Fibroblast of villous mesenchyme (primary cell): ENCODE measurements at places on chromosomes 1 and 21. TPM values are rescaled to one million over a fixed set of nuclear protein-coding genes. Genes with fewer than 3 reads are reported as not detected.

APP gene
- total RNA-seq = 353 and 376 TPM in 2 replicates

MOV10 gene
- 56.7 and 63.5 TPM in 2 replicates for total RNA-seq

SMCP gene
- not detected in 2 replicates for total RNA-seq

EFNA1 gene
- not detected in 2 replicates for total RNA-seq

OR2G6 gene
- total RNA-seq = not detected in 2 replicates

EVA1B gene
- 191 and 305 TPM in 2 replicates for total RNA-seq

SERTAD4 gene
- total RNA-seq = 10.6 and 31.1 TPM in 2 replicates

SORT1 gene
- total RNA-seq = 38.4 and 41.9 TPM in 2 replicates

CDCP2 gene
- total RNA-seq = not detected in 2 replicates

DNA sequence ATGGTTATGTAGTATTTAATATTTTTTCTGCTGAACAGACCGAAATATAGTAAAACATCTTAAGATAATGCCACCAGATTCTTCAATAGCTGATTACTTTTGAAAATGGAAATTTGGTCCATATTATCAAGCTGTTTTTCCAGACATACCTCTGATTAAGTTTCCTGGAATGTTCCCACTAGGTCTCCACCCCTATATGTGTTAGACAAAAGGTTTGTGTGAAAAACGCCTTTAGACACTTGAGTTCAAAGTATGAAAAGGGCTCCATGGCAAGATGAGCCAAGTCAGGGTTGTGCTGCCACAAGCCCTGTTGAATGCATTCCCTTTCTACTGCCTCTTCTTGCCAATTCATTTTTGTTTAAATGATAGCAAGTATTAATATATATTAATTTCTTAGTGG, 52.7 kb downstream of the ZBTB17 start:
- DNase-seq = peak; percentile 47

GRCh38 chr1:34115233-34115632, 49.8 kb downstream of the CSMD2 start:
- no peak for DNase-seq

DNA sequence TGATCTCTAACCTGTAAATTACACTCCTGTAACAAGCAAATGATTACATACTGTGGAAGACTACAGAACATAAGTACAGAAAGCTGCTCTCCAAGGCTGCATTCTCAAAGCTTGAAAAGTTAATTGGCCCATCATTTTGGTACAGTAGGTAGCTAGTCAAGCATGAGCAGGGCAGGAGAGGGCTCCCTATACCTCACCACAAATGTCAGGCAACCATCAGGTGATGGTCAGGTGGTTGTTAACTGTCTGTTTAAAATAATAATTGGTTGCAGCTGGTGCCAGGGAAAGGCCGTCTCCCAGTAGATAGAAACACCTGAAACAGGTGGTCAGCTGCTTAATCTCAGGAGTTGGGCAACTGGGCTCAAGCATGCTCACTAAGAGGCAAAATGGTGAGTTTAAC, 13.1 kb upstream of the SLC1A7 start:
- no peak for DNase-seq

- no peak for DNase-seq
These were observed 174.8 kb downstream of the HS2ST1 start for GRCh38 chr1:87089070-87089736.

DNA sequence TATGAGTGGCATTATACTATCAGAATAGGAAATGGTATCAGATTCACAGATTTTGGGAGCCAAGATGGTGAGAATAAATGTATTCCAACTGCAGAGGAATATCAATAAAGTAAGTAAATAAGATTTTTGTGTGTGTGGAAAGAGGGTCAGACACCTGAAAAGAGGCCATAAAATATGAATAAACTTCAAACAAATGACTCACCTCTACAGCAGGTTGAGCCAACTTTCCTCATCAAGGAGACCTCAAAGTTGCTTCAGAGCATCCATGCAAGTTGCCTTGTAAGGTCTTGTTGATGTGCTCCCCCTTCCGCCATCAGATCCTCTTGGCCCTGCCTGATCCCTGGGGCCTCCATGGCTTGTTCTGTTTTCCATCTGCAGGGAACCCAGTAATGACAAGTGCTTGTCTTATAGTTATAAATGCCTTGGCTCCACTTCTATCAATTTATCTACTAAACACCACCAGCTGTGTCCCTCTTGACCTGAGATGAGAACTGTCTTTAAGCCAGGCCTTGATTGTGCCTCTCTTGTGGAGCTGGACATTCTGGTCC, 775.6 kb downstream of the LTN1 start:
- DNase-seq = no peak

GRCh38 chr21:36045993-36046392, 14.3 kb downstream of the SETD4 start:
- DNase-seq = no peak

- DNase-seq = no peak
These were observed at the start of gene EPHA8 for GRCh38 chr1:22562584-22563583. Gene EPHA8, plus strand, starts transcription at chr1:22563489. Its CDS starts 147 bp downstream, at chr1:22563636.

GRCh38 chr1:36326499-36326898, 3.1 kb upstream of the EVA1B start:
- DNase-seq = no peak

GRCh38 chr1:44033756-44034155, 2.5 kb upstream of the SLC6A9 start:
- no peak for DNase-seq

GRCh38 chr1:87980494-87980893, 651.8 kb downstream of the LMO4 start:
- no peak for DNase-seq

- DNase-seq = no peak
These were observed 108.4 kb downstream of the PLA2G4A start for GRCh38 chr1:186937016-186937670.

DNA sequence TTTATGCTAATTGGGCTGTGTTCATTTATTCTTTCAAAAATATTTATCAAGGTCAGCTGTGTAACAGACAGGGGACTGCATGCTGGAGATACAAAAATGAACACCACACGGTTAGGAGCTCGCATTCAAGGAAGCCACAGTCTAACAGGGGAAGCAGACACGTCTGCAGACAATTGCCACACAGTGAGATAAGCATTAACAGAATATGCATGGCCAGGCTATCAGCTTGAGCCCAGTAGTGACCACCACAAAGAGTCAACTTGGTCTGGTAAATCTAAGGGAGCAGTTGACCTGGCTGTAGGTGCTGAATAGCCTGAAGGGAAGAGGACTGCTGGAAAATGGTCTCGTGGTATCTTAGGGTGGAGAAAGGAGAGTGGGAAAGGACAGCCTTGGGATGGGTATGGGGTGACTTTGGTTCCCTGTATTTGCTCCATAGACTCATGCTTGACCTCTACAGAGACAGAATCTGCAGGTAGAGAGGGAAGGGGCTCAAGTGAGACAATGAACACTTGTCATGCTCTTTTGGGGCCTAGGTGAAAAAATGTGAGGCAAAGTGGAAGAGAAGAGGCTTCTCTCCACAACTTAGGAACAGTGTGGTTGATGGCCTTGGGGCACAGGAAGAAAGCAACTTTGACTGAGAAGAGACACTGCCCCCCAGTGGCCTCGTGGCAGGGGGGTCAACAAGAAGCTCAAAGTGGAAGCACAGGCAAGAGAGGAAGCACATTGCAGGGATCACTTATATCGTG, 7.6 kb upstream of the NPL start:
- DNase-seq = peak; percentile 55

DNA sequence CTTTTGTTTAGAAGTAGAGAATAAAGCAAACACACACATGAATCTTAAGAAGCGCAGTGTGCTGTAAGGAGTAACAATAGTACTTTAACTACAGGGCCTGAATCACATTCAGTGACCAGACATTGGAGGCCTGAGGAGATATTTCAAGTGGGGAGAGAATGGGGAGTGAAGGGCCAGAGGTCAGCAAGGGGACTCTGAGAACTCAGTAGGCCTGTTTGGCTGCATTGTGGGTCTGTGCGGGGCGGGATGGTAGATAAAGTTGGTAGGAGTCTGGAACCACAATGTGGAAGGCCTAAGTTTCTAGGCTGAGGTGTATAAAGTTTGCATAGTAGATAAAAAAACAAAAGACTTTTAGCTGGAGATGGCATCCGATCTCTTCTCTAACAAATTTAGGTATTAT, 52.7 kb upstream of the WLS start:
- no peak for DNase-seq

GRCh38 chr1:65009724-65010420, 43.5 kb upstream of the JAK1 start:
- DNase-seq = no peak

- no peak for DNase-seq
These were observed 36.3 kb downstream of the PKP1 start for GRCh38 chr1:201319631-201320030.

DNA sequence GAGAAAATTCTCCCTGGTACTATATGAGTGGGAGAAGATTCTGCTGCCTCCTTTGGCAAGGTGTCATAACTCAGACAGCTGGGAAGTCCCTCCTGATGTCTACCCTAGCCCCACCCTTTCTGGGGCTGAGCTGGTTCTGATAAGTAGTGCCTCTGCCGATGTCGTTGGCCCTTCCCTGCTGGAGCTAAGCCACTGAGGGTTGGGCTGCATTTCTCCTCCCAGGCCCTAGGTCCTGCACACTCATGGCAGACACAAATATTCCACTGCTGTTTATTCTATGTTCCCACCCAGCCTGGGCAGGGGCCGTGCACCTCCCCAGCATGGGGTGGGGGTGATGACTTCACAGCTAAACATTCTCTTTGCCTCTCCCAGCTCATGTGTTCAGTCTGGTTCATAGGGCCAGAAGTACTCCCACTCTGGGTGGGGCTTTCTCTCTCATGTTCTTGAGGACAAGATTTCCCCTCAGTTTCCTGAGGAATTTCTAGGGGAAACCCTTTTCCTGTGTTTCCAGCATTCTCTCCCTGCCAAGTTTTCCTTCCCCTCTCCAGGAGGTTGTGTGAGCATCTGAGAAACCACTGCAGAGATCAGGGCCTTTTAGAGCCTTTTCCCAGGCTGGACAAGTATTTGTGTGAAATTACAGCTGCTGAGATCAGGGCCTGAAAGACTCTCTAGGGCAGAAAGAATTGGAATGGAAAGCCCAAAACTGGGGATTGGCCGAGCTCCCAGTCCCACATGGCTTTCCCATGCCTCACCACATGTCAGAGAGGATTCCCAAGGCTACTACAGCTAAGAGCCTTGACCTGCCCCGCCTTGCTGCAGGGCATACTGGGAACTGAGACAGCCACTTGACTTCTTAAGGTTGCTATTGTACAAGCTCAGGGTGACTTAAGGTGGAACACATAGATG, 66.2 kb downstream of the ATP2B4 start:
- peak; percentile 97 for DNase-seq

DNA sequence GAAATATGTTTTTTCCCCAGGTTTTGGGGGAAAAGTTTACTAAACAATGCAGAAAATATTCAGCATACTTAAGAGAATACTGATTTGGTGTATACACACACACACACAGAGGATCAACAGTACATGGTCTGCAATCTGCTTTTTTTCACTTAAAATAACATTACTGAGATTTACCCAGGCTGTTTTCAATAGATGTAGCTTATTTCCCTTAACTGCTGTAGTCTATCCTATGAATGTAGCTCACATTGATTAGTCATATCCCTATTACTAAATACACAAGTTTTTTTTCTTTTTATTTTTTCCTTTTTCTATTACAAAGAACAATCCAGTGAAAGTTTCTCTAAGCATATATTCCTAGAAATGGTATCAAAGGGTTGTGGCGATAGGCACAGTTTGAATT, 266.7 kb upstream of the GREM2 start:
- no peak for DNase-seq

GRCh38 chr1:202124142-202124541, 1.4 kb downstream of the GPR37L1 start:
- DNase-seq = no peak

GRCh38 chr1:90174246-90174645, 179.3 kb downstream of the ZNF326 start:
- DNase-seq = no peak
